ENCODE measurements at places on chromosomes 3 and 15.

- DNase-seq: no peak
Observed at GRCh38 chr15:78909791-78910228, 35.0 kb downstream of the CTSH start.

GRCh38 chr3:119360736-119361462, 66.7 kb downstream of the ARHGAP31 start:
- DNase-seq: no peak

- DNase-seq: no peak
Observed at GRCh38 chr15:67103869-67104268, 38.5 kb downstream of the SMAD3 start.

- DNase-seq: no peak
Observed at GRCh38 chr3:179950840-179951239, 85.9 kb downstream of the PEX5L start.

- no peak for DNase-seq
Observed at GRCh38 chr15:46815765-46816164, 901.5 kb upstream of the SEMA6D start.

GRCh38 chr3:33877187-33877586, 78.8 kb downstream of the PDCD6IP start:
- no peak for DNase-seq

DNA sequence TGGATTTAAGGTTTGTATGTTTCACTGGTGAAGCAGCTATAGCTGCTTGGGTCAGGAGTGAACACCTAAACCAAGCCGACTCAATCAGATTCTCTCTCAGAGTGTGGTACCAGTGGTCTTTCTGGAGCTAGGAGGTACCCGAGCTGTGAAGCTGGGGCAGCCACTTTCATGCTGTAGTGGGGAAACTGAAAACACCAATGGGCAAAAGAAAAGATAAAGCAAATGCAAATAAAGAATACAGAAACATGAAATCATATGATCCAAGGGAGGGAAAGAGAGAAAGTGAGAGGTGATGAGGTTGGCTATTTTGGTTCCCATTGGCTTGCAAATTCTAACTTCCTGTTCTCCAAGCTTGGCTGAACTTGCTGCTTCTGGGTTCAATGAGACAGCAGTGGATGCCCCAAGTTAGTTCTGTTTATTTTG, 212.3 kb upstream of the CFAP20DC start:
- no peak for DNase-seq

DNA sequence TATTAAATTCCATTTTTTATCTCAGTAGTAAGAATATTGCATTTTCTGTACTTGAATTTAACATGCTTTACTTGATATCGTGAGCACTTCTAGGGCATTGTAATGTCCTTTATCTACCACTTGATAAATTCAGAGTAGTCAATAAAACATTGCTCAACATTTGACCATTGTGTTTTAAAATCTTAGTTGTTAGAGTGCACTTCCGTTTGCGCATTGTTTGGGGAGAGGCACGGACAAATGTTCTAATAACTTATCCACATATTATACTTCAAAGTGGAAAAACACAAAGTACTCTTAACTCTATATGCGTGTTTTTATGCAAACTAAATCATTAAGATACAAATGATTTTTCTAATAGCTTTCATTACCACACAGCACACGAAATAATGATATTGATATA, 419 bp downstream of the FAM227B start:
- no peak for DNase-seq

DNA sequence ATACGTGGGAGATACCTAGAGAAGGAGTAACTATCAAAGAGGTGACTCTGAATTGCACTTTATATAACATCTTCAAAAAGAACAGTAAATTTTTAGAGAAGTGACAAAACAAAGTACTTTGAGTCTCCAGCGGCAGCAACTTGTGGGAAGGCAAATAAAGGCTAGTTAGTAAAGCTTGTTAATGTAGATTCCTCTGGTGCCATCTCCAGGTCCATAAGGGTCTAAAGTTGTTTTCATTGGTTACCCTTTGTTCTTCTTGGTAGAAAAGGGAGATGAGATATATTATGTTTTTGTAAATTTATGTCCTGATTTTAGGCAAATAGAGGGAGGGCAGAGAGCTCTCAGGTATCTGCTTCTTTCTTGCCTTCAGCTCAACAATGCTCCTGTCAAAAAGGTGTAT, 161.6 kb downstream of the MYRIP start:
- no peak for DNase-seq

GRCh38 chr3:9914559-9915253, 2.2 kb upstream of the IL17RC start:
- DNase-seq: no peak

- DNase-seq: no peak
Observed at GRCh38 chr15:40743485-40743901, 11.6 kb downstream of the RMDN3 start.

DNA sequence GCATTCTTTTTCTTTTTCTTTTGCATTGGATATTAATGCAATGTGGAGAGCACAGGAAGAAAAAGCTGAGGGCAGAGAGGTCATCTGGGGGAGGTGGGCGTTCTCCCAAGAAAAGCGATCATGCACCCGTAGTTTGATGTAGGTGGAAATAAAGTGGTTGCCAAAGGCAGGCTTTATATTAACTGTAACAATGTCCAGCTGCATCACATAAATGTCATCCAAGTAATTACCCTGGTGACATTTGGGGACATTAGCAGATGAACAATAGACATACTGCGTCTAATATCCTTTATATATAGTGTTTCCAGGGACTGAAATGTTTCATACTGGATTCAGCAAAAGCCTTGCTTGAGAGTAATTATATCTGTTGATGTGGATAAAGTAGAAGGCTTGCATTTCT, 135.5 kb downstream of the CNTN6 start:
- no peak for DNase-seq

- no peak for DNase-seq
Observed at GRCh38 chr3:45639044-45639392, 44.5 kb downstream of the LIMD1 start.

DNA sequence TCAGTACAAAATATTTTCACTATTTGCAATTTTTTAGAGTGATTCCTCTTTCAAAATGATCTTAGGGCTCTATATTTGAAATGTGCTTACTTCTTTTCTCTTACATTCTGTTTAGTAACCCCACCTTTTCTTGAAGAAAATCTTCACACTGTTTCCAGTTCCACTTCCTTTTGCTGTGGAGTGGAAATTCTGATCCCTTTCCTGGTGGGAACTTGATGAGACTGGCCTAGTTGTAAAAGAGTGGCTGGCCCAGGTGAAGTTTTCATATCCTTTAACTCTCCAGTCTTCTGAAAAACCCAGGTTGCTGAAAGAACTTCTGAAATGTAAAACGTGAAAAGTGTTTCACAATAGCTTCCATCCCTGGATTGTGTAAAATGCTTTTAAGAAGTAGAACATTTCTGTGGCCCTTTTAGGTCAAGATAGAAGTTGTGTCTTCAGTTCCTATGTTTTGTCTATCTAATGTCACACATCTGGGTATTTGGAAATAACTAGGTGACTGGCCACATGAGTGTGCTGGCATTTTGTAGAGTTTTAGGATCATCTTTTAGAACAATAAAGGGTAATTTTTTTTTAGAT, 84.8 kb upstream of the LRIG1 start:
- DNase-seq: no peak

- no peak for DNase-seq
Observed at GRCh38 chr3:4410606-4411005, 56.5 kb downstream of the SUMF1 start.

- no peak for DNase-seq
Observed at GRCh38 chr3:71393093-71393492, 190.4 kb downstream of the FOXP1 start.

- DNase-seq: no peak
Observed at GRCh38 chr15:83960192-83960829, 275.3 kb upstream of the GOLGA6L4 start.

DNA sequence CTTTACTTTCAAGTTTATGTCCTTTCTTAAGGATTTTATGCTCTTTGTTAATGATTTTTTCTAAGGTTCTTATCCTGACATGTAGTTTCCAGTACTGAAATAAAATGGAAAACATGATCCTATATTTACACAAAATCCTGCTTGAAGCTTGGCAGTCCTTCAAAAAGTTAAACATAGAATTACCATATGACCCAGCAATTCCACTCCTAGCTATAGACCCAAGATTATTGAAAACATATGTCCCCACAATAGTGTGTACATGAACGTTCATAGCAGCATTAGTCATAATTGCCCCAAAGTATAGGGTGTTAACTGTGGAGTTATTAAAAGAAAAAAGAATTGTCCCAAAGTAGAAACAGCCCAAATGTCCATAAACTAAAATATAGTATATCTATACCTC, 33.2 kb downstream of the ITGB5 start:
- no peak for DNase-seq

- DNase-seq: no peak
Observed at GRCh38 chr15:62027263-62027565, 33.0 kb downstream of the VPS13C start.

- no peak for DNase-seq
Observed at GRCh38 chr3:183220828-183221227, 32.2 kb upstream of the B3GNT5 start.

GRCh38 chr3:183178833-183179549, 16.5 kb upstream of the LAMP3 start:
- DNase-seq: no peak

DNA sequence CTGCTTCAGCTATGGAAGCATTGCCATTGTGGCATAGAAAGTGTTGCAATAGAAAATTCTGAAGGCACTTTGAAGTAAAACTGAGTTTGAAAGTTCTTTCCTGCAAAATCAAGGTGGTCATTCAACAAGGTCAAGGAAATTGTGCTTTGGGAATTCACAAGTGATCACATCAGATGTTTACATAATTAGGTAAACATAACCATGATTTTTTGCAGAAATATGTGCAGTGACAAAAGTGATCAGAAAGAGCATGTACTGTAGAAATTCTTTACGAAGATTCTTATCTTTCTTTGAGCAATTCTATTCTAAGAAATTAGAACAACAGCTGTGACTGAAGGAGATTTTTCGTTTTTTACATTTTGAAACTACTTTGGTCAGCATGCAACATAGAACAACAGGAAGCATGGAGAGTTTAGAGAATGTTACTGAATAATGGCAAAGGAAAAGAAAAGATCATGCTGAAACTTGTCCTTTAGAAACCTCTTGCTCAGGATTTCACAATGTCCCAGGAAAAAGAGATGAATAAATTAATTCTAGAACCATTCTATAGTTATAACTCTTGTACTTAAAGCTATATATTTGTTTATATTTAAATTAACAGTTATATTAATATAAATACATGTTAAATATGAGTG, 643.4 kb upstream of the ARPP21 start:
- DNase-seq: no peak

DNA sequence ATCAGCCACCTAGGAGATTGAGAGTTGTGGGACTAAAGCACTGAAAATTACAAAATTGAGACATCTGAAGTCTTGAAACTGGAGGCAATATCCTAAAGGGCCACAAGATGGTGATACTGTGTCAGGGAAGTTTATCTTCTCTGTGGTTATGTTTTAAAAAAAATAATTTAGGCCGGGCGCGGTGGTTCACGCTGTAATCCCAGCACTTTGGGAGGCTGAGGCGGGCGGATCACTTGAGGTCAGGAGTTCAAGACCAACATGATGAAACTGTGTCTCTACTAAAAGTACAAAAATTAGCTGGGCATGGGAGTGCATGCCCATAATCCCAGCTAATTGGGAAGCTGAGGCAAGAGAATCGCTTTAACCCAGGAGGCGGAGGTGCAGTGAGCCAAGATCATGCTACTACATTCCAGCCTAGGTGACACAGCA, 17.9 kb upstream of the NIT2 start:
- peak; percentile 64 for DNase-seq

- DNase-seq: no peak
Observed at GRCh38 chr15:57785039-57785438, 78.5 kb downstream of the POLR2M start.

- DNase-seq: no peak
Observed at GRCh38 chr3:169575381-169575780, 88.1 kb downstream of the MECOM start.

- no peak for DNase-seq
Observed at GRCh38 chr3:41224120-41224806, 25.0 kb downstream of the CTNNB1 start.

- DNase-seq: no peak
Observed at GRCh38 chr15:100078511-100079220, 263.1 kb downstream of the ADAMTS17 start.

DNA sequence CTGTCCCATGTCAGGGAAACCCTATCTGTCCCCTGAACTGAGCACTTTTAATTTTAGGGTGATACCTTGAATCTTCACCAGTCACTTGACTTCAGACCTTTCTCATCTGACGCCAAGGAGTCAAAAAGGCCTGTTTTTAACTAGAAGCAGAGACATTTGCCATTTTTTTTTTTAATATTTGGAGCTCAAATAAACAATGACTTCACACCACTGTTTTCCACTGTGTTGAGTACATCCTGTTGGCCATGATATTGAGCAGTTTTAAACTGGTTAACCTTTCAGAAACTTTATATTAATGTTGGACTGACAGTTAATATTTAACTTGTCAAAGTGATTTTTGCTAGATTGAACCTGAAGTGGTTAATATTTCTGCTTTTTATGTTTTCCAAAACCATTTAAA, 28.2 kb downstream of the DAG1 start:
- DNase-seq: no peak

- no peak for DNase-seq
Observed at GRCh38 chr3:150327678-150328653, 80.1 kb upstream of the TSC22D2 start.

DNA sequence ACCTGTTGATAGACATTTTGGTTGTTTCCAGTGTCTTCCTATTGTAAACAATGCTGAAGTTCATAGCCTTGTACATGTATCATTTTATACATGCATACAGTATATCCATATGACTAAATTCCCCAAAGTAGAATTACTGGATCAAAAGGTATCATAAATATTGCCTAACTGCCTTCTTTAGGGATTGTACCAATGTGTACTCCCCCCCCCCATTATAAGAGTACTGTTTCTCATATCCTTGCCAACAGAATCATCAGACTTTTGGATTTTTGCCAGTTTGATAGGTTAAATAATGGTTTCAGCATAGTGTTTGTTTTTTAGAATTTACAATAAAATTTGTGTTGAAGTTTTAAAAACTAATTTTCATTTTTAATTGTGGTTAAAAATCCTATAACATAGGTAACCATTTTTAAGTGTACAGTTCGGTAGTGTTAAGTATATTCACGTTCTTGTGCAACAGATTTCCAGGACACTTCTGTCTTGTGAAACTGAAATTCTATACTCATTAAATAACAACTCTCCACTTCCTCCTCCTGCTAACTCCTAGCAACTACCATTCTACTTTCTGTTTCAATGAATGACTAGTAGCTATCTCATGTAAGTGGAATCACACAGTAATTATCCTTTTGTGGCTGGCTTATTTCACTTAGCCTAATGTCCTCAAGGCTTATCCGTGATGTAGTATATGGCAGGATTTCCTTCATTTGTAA, 30.8 kb upstream of the MAP3K13 start:
- DNase-seq: no peak

GRCh38 chr15:29003840-29004233, 118.1 kb downstream of the APBA2 start:
- DNase-seq: no peak

GRCh38 chr15:52790169-52790708, at the start of gene ONECUT1:
Gene ONECUT1 (minus strand): TSS chr15:52790336. CDS start chr15:52789884, 452 bp downstream.
- DNase-seq: no peak
